ENCODE measurements at places on chromosomes 13 and 19.

DNA sequence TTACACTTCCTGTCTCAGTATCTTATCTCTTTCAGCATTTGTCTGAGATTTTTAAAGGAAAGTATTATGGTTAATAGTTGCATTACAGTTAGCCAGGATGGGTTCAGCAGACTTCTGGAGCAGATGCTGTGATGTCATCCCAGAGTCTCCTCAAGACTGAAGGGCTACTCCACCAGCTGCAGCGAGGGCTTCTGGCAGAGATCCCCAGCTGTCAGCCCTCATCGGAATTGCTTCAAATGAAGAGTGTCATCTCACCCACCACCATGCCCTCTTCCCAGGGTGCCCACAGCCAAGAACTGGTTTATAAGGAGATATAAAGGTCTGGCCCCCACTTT, 84.4 kb downstream of the FAM216B start:
- no peak for DNase-seq

DNA sequence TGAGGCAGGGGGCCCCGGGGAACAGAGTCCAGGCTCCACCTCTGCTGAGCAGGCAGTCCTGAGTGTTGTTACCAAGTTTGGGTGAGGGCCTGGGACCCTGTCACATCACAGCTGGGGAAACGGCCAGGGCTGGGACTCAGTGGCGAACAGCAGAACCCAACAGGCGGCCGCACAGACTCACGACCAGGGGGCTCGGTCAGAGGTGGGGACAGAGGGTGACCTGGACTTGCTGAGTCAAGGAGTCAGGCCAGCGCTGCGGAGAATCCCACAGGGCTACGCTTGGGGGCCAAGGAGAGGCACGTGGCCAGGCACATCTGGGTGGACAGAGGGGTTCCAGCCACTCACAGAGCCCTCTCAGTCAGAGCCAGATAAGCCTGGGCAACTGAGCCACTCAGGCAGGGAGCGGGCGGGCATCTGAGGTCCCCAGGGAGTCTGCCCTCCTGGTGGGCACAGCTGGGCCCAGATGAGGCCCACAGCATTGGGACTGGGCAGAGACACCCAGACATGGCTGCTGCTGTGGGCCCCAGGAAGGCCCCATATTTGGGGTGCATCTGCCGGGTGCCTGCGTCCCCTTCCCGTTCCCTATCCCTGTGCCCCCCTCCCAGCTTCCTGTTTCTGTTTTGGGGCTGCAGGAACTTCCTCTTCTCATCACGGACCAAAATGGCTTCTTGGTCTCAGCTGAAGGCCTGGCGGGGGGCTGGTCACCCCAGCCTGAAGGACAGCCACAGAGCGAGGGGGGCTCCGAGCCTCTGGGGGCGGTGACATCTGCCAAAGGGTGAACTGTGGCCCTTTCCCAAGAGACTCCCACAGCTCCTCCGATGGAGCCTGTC, 34.0 kb downstream of the CEBPA start:
- peak; percentile 84 for DNase-seq

GRCh38 chr13:63636316-63636993, 2220.8 kb upstream of the PCDH20 start:
- DNase-seq: no peak

DNA sequence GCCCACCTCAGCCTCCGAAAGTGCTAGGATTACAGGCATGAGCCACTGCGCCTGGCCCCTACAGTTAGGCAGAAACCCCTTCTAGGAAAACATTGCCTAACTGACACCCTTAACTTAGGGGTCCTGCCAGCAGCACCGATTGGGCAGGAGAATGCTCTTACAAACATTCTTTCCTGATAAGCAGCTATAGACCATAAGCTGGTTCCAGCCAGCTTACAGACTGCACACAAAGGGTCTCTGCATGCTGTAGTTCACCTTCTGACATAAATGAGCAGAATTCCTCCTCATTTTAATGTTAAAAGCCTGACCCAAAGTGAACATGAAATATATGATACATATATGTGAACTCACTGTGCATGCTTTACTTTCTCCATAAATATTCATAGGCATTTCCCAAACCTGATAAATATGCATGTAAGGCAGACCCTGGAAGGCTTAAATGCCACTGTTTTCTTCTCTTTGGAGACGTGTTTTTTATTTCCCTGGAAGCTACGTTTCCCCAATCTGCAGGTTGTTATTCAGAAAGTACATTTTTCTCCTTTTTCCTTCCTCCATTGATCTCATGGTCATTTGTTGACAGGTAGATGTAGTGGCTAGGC, 48.5 kb upstream of the KL start:
- DNase-seq: no peak

GRCh38 chr19:8302734-8303133, 5.4 kb downstream of the CD320 start:
- DNase-seq: no peak

DNA sequence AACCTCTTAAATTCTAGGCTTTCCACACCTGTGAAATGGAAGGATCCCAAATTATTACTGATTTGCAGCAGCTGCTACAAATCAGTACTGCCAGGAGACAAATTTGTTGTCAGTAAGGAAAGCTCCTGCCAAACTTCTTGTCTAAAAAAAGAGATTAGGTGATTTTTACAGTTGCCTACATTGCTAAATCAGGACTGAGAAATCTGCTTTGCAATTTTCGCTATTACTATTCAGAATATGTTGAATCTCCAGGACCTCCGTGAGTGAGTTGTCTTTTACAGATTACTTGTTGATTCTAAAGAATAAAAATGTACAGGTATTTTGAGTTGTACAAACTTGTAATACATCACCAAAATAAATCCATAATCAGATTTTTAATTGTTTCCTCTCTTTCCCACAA, 1815.9 kb downstream of the PCDH9 start:
- no peak for DNase-seq

DNA sequence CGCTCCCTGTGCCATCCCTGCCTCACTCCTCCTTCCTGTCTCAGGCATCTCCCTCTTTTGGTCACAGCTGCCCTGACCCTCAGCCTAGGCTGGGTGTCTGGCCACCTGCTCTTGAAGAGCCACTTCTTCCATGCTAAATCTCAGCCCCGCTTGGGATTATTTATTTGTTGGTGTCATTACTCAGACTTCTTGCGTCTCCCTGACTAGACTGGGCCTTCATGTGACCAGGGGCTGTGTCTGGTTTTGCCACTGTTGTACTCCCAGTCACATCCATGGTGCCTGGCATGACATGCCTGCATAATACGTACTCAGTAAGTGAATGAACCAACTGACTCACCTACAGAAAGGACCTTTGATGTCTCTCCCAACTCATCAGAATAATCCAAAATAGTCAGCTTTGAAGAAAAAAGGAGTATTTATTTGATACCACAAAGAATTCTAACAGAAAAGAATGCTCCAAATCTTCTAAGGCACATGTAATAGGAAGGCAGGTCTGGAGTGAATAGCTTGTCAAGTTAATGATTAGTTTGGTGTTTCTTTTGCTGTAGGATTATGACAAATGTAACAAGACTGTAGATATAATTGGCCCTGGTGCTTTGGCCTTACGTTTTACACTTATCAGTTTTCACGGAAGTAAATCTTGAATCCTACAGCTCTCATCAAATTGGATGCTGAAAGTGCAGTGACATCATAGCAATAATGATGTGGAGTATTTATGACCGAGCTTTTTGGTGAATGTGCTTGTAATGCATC, 84.0 kb downstream of the ALOX5AP start:
- DNase-seq: no peak

GRCh38 chr13:110458017-110458416, 103.5 kb downstream of the RAB20 start:
- no peak for DNase-seq

Data from CD14-positive monocyte (primary cell).